Pulmonary artery endothelial cell (primary cell): ENCODE measurements at places on chromosomes 1 and 21.

DNA sequence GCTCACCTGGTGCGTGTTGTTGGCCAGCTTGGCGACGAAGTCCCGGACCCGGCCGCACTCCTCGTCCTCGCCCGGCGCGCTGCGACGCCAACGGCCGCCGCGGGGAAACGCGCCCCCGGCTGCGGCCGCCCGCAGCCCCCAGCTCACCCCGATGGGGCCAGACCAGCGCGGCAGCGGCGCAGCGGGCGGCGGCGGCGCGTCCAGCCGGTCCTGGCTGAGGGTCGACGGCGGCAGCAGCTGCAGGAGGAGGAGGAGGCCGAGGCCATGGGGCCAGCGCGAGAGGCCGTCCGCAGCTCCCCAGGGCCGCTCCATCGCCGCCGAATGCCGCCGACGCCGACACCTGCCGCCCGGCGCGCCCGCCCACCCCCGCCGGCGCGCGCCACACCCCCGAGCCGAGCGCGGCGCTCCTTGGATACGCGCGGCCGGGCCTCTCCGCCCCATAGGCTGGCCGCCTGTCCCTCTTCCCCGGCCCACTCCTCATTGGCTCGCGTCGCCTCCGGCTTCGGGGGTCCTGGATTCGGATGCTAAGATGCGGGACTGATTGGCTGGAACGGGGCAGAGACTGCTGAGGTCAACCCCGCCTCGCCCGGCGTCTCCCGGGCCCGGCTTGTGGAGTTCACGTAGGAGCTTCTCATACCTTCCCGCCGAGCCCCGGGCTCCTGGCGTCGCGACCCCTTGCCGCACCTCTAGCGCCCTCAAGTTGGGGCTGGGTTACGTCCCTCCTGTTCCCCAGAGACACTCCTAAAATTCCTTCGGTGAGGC, at the start of gene SORT1:
SORT1 (minus strand) TSS at position 338 of the 762 bp plus-strand sequence; CDS start at position 312, 26 bp downstream.
- DNase-seq = peak; percentile 47

GRCh38 chr1:212132025-212132424, 96.5 kb downstream of the DTL start:
- DNase-seq = no peak

- DNase-seq = no peak
These were observed 16.4 kb downstream of the ATP1A2 start for GRCh38 chr1:160131803-160132565.

GRCh38 chr1:45409276-45409675, 69.0 kb upstream of the MUTYH start:
- no peak for DNase-seq

DNA sequence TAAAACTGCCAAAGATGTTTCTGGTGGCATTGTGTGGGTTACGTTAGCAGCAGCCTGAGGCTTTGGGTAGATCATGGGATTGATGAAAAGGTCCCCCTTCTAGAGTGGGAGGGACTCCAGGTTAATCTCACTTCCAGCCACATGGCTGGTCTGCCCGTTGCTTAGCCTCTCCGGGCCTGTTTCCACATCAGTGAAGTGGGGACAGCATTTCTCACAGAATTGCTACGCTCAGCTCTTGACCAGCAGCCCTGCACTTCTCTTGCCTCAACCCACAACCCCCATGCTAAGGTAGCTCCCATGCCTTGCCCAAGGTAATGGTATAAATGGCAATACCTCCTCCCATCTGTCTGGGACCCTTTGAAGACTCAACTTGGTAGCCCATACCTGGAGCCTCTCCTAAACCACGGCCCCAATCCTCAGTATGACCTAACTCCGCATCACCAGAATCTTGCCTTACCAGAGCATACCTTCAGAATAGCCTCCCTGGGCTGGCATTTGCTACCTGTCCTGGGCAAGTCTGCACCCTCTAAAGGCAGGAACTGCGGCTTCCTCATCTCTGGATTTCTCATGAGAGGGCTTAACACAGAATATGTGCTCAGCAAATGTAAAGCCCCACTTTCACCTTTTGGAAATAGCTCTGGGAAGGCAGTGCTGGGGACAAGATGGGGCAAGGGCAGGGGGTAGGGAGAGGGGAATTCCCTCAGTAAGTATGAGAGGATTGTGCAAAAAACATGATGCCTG, 10.9 kb upstream of the GUCA2A start:
- DNase-seq = no peak

GRCh38 chr1:30472009-30472408, 251.4 kb downstream of the MATN1 start:
- DNase-seq = no peak

- DNase-seq = no peak
These were observed 14.3 kb downstream of the NADK start for GRCh38 chr1:1763657-1764621.

DNA sequence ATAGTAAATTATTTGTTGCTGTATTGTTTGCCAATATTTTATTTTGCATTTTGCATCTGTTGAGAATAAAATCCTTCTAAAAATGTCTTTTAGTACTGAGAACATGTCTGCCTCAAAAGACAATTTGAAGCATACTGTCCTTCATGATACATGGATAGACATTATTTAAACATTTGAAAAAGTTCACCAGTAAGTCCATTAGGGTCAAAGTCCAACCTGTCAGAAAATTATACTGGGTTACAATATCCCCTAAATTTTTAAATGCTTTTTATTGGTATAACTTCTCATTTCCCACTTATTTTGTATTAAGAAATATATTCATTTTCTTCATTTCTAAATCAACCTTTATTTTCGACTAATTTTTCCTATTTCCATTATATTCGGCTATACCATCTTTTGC, 9.3 kb downstream of the CHML start:
- no peak for DNase-seq

GRCh38 chr1:65260851-65261473, 48.4 kb upstream of the DNAJC6 start:
- DNase-seq = no peak

GRCh38 chr1:100585786-100586185, 47.8 kb downstream of the GPR88 start:
- no peak for DNase-seq

- no peak for DNase-seq
These were observed 14.9 kb downstream of the SLC9A1 start for GRCh38 chr1:27139980-27140379.

- no peak for DNase-seq
These were observed 316.5 kb upstream of the USP24 start for GRCh38 chr1:55531644-55532043.

DNA sequence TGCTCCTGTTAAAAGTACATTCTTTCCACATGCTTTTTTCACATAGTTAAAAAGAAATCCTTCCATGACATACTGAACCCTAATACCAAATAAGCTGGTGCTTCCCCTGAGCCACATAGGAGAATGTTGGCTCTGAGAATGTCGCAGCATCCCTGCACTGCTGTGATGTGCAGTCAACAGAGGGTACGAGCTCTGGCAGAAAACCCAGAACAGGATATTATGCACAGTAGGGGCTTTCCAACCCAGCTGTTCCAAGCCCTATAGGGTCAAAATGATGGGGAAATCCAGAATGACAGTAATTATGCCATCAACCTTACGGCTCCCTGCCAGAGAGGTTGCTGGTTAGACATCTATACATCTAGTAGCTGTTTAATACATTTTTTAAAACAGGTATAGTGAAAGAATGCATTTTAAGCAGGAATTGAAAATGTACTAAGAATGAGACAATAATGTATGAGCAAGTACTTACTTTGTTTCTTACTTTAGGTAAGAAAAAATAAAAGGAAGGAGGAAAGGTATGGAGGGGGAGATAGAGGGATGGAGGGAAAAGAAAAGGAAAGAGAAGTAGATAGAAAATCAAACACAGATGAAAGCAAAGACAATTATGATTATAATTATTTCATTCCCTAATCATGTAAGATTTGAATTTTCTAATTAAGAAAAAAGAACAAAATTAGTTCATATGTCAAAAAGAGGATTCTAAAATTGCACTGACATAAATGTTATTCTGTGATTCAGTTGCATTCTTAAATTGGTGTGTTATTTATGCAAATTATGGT, 126.0 kb downstream of the NR5A2 start:
- peak; percentile 3 for DNase-seq

GRCh38 chr1:28956038-28956464, 41.7 kb downstream of the EPB41 start:
- DNase-seq = no peak

DNA sequence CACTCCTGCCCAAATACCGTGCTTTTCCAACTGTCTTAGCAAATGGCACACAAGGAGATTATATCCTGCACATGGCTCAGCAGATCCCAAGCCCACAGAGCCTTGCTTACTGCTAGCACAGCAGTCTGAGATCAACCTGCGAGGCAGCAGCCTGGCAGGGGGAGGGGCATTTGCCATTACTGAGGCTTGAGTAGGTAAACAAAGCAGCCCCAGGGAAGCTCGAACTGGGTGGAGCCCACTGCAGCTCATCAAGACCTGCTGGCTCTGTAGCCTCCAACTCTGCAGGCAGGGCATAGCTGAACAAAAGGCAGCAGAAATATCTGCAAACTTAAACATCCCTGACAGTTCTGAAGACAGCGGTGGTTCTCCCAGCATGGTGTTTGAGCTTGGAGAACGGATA, 70.1 kb upstream of the PTBP2 start:
- DNase-seq = no peak

- DNase-seq = no peak
These were observed 13.4 kb upstream of the NIBAN1 start for GRCh38 chr1:184987696-184988095.

DNA sequence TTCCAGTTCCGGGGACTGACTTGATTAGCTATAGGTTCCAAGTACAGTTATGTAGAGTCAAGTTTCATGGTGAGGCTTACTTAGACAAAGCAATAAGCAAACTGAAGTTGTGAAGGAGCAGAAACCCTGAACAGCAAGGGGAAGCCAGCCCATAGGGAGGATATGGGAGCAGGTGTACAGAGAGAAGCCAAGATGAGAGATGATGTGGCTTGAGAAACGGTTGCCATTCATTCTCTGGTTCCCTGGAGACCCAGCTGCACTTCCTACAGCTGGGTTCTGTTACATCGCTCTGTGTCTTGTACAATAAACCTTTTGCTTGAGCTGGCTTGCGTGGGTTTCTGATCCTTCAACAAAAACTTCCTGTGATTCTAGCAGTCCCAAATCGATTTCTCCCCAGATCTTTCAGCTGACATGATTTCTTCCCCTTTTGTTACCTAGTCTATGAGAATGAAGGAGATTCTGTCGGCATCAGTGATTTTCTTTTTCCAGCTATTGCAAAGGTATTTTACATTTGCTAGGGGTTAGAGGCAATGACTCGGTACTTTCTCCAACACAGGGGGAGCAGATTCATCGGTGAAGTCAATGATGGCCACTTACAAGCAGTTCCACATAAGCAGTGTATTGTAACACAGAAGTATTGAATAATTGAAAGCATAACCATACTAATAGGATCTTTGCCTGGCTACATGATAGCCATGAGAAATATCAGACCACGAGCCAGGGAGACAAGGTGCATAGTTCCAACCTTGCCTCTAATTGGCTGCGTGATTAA, 67.3 kb downstream of the URB2 start:
- no peak for DNase-seq

GRCh38 chr1:116290085-116290705, 82.8 kb upstream of the ATP1A1 start:
- DNase-seq = no peak

DNA sequence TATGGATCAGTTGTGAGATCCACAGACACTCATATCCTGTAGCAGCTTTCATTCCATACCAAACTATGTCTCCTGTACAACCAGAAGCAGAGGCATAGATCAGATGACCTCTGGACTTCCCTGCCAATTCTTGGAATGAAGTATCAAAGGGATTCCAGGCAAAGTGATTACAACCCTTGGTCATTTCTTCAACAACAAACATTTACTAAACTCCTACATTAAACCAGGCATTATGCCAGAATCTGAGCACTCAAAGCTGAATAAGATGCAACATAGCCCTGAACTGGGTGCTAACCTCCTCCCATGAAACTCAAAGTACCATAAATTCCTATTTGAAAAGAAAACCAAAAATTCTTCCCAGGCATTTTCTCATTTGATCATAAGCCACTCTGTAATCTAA, 121.2 kb upstream of the SGIP1 start:
- DNase-seq = no peak

DNA sequence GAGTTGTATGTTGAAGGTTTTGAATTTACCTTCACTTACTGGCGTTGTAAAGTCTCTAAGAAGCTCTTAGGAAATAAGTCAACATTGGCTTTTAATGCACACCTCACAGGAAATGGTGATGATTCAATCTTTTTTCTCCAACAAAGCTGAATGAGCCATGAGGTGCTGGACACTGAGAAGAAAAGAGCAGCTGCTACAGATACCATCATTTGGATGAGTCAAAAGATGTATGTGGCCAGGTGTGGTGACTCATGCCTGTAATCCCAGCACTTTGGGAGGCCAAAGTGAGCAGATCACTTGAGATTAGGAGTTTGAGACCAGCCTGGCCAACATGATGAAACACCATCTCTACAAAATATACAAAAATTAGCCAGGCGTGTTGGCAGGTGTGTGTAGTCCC, 3.3 kb upstream of the IL23R start:
- DNase-seq = no peak

- DNase-seq = no peak
These were observed 3.1 kb upstream of the OR10J1 start for GRCh38 chr1:159436469-159436868.

DNA sequence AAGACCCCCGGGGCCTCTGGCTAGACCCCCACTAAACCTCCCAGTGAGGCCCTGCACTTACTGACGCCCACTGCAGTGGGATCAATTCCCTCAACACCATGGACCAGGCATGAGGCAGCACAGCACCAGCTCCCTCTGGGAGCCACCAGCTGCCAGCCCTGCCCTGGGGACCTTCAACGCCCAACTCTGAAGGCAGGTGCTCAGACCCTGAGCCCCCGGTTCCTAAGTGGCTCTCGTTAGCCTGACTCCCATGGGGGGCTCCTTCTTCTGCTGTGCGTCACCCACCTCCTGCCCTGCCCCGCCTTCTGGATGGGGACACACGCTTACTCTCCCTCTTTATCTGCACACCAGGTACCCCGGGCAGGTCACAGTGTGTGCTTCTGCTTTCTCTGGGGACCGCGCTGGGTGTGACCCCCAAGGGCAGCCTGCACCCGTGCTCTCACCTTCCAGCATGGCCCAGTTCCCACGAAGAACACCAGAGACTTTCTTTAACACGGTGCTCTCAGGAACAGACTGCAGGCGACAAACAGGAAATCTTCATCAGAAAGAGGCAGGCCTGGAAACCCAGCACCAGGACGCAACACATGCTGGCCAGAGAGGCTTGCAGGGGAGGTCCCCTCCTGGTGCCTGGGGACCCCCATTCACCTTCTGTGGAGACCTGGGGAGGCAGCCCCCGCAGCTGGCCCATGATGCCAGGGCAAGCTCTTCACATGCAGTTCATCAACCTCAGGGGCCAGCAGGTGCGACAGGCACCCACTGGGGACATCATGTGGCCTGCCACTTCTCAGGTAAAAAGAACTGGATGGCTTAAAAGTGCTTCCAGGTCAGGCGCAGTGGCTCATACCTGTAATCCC, 27.3 kb downstream of the WDR4 start:
- no peak for DNase-seq
